ENCODE measurements at places on chromosomes 12 and 14. TPM values are rescaled to one million over a fixed set of nuclear protein-coding genes. Genes with fewer than 3 reads are reported as not detected.

The TBPL2 gene
- not detected for total RNA-seq

The RNASE3 gene
- not detected for total RNA-seq

The SERPINA10 gene
- not detected for total RNA-seq

The AKAP5 gene
- 0.31 TPM for total RNA-seq

The GYS2 gene
- total RNA-seq = not detected

The NIN gene
- 31.2 TPM for total RNA-seq

The TEX52 gene
- not detected for total RNA-seq

The RHOJ gene
- 19.0 TPM for total RNA-seq

The RNASE7 gene
- total RNA-seq = not detected

The TMPRSS12 gene
- total RNA-seq = not detected

The KLRF1 gene
- total RNA-seq = not detected

The GALNT8 gene
- total RNA-seq = not detected

The GNB3 gene
- total RNA-seq = 1.6 TPM

The IAPP gene
- total RNA-seq = not detected

The DPY19L2 gene
- 2.0 TPM for total RNA-seq

The BATF gene
- 1.8 TPM for total RNA-seq

The UBE3B gene
- 26.8 TPM for total RNA-seq

The OTX2 gene
- total RNA-seq = not detected

The CLMN gene
- 0.12 TPM for total RNA-seq

The NXPH4 gene
- total RNA-seq = 1.2 TPM

The SERPINA12 gene
- total RNA-seq = not detected

The CRIP2 gene
- 141 TPM for total RNA-seq

The INHBC gene
- total RNA-seq = not detected

The DHRS1 gene
- total RNA-seq = 14.5 TPM

The SLC7A8 gene
- total RNA-seq = 75.6 TPM

The SCAF11 gene
- total RNA-seq = 33.3 TPM

The ASCL1 gene
- total RNA-seq = not detected

The FZD10 gene
- under 0.01 TPM for total RNA-seq

The NEUROD4 gene
- total RNA-seq = not detected

The RHNO1 gene
- total RNA-seq = 17.3 TPM

The KRT74 gene
- total RNA-seq = not detected

The TCTN2 gene
- total RNA-seq = 11.6 TPM

The OTOGL gene
- total RNA-seq = 1.6 TPM

Measured in aortic smooth muscle cell (primary cell).